ENCODE measurements at places on chromosomes 4 and X. TPM values are rescaled to one million over a fixed set of nuclear protein-coding genes. Genes with fewer than 3 reads are reported as not detected.

- no peak for DNase-seq
Measured at GRCh38 chrX:23666282-23666681, 1.0 kb upstream of the PRDX4 start.

- no peak for DNase-seq
Measured at GRCh38 chr4:16253127-16253960, 27.1 kb upstream of the TAPT1 start.

DNA sequence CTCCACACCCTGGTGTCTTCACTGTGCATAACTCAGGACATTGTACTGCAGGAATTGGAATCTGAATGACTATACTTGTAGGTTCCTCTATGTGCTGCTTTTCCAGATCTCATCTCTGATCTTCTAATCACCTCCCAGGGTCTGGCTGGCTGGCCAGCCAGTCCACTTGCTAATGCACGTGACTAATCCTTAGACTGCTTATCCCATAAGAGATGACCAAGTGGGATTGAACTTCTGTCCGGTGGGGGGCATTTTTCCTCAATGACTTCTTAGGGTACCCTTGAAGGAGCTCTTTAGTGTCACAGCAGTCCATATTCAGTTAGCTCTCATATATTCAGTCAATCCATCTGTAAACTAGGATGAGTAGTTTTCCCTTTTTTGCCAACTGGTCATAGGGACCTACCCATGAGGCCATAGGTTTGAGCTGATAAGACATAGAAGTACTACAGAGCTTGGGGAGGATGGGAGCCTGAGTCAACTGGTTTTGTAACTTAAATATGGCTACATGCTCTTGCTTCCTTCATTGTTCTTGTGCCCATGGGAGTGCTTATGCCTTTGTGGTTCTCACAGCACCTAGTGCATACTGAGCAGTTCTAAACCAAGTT lies 71.9 kb upstream of the WDR1 start:
- no peak for DNase-seq

GRCh38 chr4:182126096-182126495 lies 117.1 kb upstream of the TENM3 start:
- no peak for DNase-seq

The NHS gene
- 1.8 TPM for polyA plus RNA-seq

The FHIP1A gene
- 7.8 TPM for polyA plus RNA-seq

The PRSS12 gene
- 7.6 TPM for polyA plus RNA-seq

The XAGE1A gene
- not detected for polyA plus RNA-seq

The FAM47A gene
- polyA plus RNA-seq, result not detected

Measured in muscle of leg (tissue), 16 donors.